Lung (tissue), 17 donors: ENCODE measurements at places on chromosomes 5 and 9.

GRCh38 chr5:95398989-95399388 is 7.8 kb downstream of the FAM81B start:
- no peak for DNase-seq
- no peak overlapping the region for H3K27ac ChIP-seq
- H3K4me3 ChIP-seq: no peak overlapping the region
- H3K4me1 ChIP-seq: no peaks in the 10 kb centered on the region
- no peaks in the 10 kb centered on the region for H3K36me3 ChIP-seq
- H3K27me3 ChIP-seq: no peaks in the 10 kb centered on the region

DNA sequence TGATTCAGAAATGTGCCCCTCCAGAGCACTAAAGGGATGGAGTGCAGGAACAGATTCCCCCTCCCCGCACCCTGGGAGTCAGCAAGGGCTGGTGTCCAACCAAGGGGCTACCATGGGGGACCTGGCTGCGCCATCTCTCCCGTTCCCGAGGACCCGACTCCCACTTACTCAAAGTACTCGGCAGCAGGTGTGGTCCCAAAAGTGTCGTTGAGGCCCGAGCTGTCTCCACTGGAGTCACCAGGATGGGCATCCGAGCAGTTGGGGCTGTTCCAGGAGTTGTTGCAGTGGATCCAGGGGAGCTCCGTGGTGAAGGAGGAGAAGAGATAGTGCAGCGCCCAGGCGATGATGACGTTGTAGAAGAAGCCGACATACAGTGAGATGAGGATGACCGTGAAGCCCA is 12.9 kb downstream of the SLC6A3 start:
- H3K4me1 ChIP-seq: no peaks in the 10 kb centered on the region
- H3K36me3 ChIP-seq: no peaks in the 10 kb centered on the region
- H3K27ac ChIP-seq: no peak overlapping the region
- H3K4me3 ChIP-seq: no peak overlapping the region

DNA sequence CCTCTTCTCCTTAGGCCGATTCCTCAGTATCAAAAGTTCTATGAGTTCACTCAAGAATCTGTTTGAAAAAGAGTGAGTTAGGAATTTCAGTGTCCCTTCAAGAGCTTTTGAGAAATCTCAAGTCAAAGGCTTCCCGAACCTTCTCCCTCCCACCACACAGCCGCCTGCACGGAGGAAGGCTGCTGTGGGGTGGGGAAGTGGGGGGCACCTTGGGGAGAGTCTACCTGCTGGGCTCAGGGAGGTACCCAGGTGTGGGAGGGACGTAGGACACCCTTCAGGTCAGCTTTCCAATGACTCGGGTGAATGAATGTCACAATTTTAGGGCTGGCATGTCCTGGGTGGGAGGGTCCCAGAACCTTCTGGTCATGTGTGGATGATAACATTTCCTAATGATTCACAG is 17.5 kb downstream of the CXCL14 start:
- no peak overlapping the region for H3K4me3 ChIP-seq
- H3K27ac ChIP-seq: no peak overlapping the region
- DNase-seq: no peak
- no peaks in the 10 kb centered on the region for H3K4me1 ChIP-seq
- no peaks in the 10 kb centered on the region for H3K27me3 ChIP-seq
- no peaks in the 10 kb centered on the region for H3K36me3 ChIP-seq

DNA sequence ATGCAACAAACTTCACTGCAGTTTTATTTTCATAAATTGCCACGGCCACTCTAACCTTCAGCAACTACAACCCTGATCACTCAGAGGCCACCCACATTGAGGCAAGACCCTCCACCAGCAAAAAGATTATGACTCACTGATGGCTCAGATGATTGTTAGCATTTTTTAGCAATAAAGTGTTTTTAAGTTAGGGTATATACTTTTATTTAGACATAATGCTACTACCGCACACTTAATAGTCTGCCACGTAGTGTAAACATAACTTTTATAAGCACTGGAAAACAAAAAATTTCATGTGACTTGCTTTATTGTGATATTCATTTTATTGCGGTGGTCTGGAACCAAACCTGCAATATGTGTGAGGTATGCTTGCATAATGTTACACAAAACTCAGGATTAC is 257.9 kb downstream of the ZSWIM6 start:
- H3K27ac ChIP-seq: no peak overlapping the region
- no peaks in the 10 kb centered on the region for H3K27me3 ChIP-seq
- H3K36me3 ChIP-seq: no peaks in the 10 kb centered on the region
- H3K4me1 ChIP-seq: no peaks in the 10 kb centered on the region

GRCh38 chr9:94826644-94827410 is 100.3 kb downstream of the AOPEP start:
- H3K4me1 ChIP-seq: peaks cover 7% of the 10 kb centered on the region
- no peak overlapping the region for H3K27ac ChIP-seq
- H3K4me3 ChIP-seq: no peak overlapping the region
- no peaks in the 10 kb centered on the region for H3K36me3 ChIP-seq

DNA sequence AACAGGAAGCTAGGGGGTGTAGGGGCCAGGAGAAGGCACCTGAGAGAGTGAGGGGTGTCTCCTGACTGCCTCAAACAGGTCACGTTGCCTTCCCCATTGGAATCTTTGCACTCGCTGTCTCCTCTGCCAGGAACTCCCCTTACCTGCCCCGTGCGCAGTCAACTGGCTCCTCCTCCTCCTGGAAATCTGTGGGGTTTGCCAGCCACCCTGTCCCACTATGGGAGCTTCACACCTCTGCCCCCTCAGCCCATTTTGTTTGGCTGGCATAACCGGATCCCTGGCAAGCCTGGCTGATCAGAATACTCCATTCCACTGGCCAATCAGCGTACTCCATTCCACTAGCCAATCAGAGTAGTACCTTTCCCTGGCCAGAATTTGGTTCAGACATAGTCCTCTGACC is 10.4 kb upstream of the SLC34A1 start:
- no peaks in the 10 kb centered on the region for H3K27me3 ChIP-seq
- H3K4me1 ChIP-seq: no peaks in the 10 kb centered on the region
- DNase-seq: no peak
- H3K36me3 ChIP-seq: no peaks in the 10 kb centered on the region
- no peak overlapping the region for H3K4me3 ChIP-seq
- H3K27ac ChIP-seq: no peak overlapping the region

DNA sequence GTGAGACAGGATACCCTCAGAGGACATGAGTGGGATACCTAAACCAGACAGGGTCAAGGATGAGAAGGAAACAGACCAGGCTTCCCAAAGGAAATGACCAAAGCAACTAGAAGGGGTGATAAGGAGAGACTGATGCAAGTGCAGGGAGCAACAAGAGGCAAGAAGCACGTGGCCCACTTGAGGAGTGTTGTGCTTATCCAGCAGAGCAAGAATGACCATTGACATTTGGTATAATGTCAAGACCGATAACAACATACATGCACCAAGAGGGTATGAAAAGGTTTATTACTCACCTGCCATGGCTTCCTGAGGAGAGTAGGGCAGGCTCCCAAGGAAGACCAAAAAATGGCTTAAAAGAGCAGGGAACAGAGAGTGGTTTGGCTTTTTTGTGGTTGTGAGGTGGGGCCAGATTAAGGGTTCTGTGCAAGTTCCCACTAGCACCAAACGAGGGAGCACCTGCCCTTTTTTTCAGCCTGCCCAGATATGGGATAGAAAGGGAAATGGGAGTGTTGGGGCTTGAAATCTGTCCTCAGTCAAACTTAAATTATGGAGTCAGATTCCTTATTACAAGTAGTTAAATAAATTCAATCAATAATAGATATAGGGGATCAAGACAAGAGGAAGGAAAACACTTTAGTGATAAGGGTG is 513.6 kb downstream of the RASEF start:
- DNase-seq: no peak
- no peaks in the 10 kb centered on the region for H3K36me3 ChIP-seq
- no peaks in the 10 kb centered on the region for H3K27me3 ChIP-seq
- no peak overlapping the region for H3K27ac ChIP-seq
- H3K4me1 ChIP-seq: no peaks in the 10 kb centered on the region

DNA sequence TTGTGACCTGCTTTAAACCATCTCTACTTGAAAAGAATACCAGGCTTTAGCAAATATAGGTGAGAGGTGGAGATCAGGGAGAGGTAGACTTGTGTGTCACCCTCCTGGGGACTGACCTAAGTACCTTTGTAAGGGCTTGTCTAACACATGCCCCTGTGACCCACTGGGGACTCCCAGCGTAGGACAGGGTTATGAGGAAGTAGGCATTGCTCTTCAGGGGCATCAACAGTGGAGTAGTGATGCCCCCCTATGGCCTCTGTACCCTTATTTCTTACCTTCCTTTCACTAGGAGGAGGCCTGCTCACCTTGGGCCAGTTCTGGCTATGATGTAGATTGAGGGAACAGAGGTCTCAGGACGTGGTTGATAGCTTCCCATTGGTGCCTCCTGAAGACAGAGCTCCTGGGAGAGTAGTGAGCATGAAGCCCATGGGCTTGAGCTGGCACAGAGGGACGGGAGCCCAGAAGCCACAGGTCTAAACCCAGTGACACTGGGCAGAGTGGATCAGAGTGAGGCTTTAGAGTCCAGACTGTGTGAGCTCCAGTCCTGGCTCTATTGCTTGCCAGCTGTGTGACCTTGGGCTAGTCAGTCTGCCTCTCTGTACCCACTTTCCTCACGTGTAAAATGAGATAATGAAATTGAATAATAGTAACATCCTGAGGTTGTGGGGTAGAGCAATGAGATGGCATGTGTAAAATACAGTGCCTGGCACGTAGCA is 191.7 kb downstream of the AOPEP start:
- no peaks in the 10 kb centered on the region for H3K27me3 ChIP-seq
- H3K27ac ChIP-seq: no peak overlapping the region
- H3K4me1 ChIP-seq: peaks cover 24% of the 10 kb centered on the region
- no peaks in the 10 kb centered on the region for H3K36me3 ChIP-seq
- DNase-seq: no peak
- no peak overlapping the region for H3K4me3 ChIP-seq

DNA sequence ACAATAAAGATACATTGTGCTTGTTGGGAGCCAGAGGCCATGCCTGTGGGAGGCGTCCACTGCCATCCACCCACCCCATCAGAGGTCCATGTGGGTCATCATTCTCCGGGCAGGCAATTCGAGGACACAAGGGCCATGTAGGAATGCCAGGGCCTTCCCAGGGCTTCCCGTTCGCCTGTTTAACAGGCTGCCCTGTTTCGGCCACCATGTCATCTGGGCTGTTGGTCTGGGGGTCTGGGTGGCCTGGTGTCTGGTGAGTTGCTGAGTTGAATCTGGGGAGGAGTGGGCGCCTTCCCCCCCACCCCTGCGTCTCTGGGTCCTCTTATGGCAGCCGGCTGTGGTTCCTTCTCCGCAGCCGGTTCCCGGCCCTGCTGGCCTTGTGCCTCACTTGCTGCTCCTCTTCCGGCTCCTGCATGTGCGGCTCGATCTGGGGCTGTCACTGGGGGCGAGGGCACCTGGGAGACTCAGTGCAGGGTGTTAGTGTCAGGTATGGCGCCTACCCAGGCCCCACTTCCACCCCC is 117.4 kb downstream of the WNK2 start:
- H3K4me3 ChIP-seq: no peak overlapping the region
- H3K4me1 ChIP-seq: peaks cover 8% of the 10 kb centered on the region
- no peaks in the 10 kb centered on the region for H3K27me3 ChIP-seq
- H3K27ac ChIP-seq: no peak overlapping the region
- DNase-seq: no peak

DNA sequence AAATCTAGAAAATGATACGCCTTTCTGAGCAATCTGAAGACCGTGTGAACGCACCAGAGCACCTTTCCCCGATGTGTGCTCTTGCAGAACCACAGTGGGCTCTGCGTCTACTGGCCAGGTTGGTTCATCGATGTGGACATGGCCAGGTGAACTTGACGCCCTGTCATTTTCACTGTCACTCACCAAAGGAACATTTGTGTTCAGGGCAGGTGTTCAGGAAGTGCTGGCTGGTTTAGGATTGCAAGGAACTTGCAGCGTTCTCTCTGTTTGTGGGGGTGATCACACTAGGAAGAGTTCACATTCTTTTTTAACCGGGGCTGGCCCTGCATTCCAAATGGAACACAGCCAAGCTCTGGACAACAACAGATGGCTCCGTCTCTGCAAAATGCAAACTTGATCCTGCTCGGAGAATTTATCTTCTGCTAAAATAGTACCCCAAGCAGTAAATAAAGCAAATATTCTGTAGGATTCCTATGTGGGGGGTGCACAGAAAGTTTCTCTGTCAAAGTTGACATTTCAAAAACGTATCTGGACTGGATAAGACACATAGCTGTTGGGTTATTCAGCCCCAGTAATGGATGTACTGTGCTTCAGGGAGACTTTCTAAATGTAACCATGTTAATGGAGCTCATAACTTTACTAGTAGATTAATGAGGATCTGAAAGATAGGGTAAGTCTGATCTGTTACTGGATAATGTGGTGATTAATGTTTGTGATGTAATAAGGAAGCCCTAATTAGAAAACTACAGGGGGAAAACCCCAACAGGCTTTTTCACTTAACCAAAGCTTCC is 45.7 kb upstream of the FANCC start:
- H3K27me3 ChIP-seq: no peaks in the 10 kb centered on the region
- peaks cover 8% of the 10 kb centered on the region for H3K4me1 ChIP-seq
- H3K4me3 ChIP-seq: no peak overlapping the region
- peak; percentile 66 for DNase-seq

- H3K27ac ChIP-seq: peak overlapping the region; percentile 78
- H3K36me3 ChIP-seq: no peaks in the 10 kb centered on the region
- DNase-seq: peak; percentile 63
- H3K27me3 ChIP-seq: no peaks in the 10 kb centered on the region
Measured at GRCh38 chr9:36037549-36038122, 923 bp downstream of the RECK start.

GRCh38 chr9:113178087-113178486 is 27.3 kb downstream of the SLC31A2 start:
- no peak overlapping the region for H3K27ac ChIP-seq
- H3K27me3 ChIP-seq: no peaks in the 10 kb centered on the region
- no peak overlapping the region for H3K4me3 ChIP-seq
- H3K36me3 ChIP-seq: peaks cover 36% of the 10 kb centered on the region

DNA sequence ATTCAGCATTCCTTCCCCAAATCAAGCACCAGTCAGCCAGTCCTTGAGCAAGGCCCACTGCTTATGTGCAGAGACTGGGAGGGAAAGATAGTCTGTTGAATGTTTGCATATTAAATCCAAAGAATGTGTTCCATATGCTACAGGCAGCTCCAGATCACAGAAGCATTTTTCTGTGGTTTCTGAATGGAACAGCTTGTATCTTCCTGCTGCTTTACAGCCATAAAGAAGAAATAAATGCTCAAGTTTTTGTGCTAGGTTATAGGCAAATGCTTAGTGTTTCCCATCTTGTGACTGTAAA is 310.3 kb downstream of the TRIM36 start:
- H3K27me3 ChIP-seq: no peaks in the 10 kb centered on the region
- H3K27ac ChIP-seq: no peak overlapping the region
- H3K4me1 ChIP-seq: no peaks in the 10 kb centered on the region
- no peaks in the 10 kb centered on the region for H3K36me3 ChIP-seq

GRCh38 chr5:100017520-100018262 is 517.5 kb upstream of the FAM174A start:
- H3K4me3 ChIP-seq: no peak overlapping the region
- DNase-seq: no peak
- no peak overlapping the region for H3K27ac ChIP-seq
- H3K4me1 ChIP-seq: no peaks in the 10 kb centered on the region
- H3K27me3 ChIP-seq: no peaks in the 10 kb centered on the region

DNA sequence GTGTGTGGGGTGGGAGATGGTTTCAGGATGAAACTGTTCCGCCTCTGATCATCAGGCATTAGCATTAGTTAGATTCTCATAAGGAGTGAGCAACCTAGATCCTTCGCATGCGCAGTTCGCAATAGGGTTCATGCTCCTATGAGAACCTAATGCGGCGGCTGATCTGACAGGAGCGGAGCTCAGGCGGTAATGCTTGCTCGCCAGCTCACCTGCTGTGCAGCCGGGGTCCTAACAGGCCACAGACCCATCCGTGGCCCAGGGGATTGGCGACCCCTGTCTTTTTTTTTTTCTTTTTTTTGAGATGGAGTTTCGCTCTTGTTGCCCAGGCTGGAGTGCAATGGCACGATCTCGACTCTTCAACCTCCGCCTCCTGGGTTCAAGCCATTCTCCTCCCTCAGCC is 119.1 kb downstream of the KCNIP1 start:
- H3K4me3 ChIP-seq: no peak overlapping the region
- DNase-seq: no peak
- H3K27me3 ChIP-seq: no peaks in the 10 kb centered on the region
- H3K4me1 ChIP-seq: no peaks in the 10 kb centered on the region
- no peaks in the 10 kb centered on the region for H3K36me3 ChIP-seq
